Endothelial cell of umbilical vein (primary cell): ENCODE measurements at places on chromosomes 13 and 19.

DNA sequence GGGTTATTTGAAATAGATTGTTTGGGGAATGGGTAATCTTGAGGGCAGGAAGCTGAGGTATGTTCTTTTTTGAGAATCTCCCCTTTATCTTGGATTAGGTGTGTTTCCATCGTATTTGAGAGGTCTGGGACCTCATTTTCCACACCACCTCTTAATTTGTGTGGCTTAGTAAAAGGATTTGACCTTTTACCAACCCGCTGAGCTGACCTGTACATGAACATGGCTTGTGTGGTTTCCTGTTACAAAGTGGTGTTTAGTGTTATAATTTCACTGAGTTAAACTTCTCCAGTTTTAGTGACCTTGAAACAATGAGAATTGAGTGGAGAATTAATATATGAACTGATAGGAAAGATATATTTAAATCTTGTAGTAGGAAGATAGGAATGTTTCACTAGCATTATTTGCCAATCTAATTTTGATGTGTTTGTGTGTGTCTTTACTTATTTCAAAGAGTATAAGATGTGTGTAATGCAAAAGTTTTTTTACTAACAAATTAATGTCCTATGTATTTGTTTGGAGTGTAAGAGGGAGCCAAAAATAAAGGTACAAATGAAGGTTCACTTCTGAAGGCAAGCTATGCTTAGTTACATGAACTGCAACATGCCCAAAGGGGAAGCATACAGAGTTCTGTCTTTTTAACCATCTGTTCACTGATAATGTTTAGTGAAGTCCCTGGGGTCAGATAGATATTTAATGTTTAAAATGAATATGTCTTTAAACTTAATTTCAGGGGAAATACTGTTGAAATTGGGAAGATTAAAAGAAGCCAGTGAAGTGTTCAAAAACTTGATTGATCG, 17.1 kb downstream of the NAA16 start:
- DNase-seq, result peak; percentile 39

DNA sequence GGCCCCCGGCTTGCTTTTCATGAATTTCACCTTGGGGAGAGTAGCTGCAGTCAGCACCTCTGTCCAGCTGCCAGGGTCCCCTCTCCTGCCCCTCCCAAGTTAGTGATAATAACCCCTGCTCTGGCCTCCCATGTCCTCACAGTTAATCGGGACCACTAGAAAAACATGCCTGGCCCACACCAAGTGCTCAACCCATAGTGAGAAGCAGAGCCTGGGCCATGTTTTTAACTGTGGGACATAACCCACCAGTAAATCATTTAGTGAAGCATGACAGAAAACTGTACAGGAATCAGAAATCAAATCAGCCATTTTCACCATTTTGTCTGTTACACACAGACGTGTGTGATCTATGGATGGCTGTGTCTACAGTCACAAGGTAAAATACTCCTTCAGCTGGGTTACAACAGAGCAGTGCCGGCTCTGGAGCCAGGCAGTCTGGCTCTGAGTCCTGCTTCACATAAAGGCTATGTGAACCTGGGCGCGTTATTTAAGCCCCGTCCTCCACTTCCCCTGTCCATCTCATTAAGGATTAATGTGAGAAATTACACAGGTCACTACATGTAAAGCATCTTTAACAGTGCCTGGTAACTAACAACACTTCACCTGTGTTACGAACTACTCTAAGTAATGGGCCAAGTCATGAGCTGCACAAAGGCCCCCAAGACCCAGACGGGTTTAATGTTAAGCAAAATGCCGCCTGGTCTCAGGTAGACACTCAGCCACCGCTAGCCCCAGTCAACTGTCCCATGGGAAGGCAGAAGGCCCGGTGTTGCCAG, 7.6 kb upstream of the ECH1 start:
- no peak for DNase-seq

DNA sequence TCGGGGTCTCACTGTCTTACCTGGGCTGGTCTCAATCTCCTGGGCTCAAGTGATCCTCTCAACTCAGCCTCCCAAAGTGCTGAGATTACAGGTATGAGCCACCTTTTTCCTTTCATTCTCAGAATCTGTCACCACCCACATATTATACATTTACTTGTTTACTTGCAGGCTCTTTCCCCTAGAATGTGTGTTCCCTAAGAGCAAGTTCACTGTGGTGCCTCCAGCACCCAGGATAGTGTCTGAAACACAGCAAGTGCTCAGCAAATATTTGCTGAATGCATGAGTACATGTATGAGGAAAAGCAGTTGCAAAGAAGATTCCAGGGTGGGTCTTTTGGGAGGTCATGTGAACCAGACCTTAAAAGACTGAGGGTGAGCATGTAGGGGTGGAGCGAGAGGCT, 96.8 kb downstream of the RGCC start:
- DNase-seq, result no peak

DNA sequence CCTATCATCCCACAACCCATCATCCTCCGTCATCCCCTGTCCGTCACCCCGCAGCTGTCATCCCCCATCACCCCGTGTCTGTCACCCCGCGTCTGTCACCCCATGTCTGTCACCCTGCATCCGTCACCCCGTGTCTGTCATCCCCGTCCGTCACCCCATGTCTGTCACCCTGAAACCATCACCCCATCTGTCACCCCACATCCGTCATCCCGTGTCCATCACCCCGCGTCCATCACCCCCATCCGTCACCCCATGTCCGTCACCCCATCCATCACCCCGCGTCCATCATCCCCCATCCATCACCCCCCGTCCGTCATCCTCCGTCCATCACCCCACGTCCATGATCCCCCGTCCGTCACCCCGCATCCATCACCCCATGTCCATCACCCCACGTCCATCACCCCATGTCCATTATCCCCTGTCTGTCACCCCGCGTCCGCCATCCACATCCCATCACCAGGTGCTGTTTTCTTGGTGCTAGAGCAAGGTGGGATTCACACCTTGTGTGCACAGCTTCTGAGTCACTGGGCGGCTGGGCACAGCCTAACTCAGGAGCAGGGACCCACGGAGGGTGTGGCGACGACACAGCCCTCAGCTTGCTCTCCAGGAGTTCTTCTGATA, 24.2 kb downstream of the RASA3 start:
- no peak for DNase-seq

- no peak for DNase-seq
Observed at GRCh38 chr19:28881616-28882015, 331.3 kb downstream of the UQCRFS1 start.

GRCh38 chr19:30688696-30689095, 316.5 kb downstream of the ZNF536 start:
- DNase-seq, result no peak

DNA sequence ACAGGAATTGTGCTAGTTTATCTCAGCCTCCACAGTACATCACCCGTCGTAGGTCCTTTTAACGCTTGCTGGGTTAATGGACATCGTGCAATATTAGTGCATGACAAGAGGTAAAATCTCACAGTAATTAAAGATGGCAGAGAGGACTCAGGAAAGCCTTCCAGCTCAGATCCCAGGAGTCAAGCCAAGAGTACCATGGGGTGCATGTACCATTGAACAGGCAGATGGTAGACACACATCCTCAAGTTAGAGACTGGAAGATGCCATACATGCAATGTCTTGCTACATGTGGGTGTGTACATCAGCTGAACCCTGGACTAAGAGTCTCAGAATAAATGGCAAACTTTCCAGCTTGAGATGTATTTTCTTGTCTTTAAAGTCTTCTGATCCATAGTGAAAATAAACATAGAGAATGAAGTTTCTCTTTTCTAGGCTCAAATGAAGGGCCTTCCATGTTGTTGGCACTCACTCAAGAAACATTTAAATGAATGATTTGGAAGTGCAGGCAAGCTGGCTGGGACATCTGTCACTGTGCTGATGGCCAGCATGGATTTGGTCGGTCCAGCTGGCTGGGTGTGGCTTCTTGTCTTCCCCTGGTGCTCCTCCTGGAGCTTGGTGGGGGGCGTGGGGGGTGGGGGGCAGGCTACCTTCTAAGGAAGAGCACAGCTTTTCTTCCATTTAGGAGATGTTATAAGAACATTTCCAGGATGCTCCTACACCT, 290.9 kb upstream of the MAB21L1 start:
- no peak for DNase-seq
